ENCODE measurements at places on chromosomes 12 and 14.

- no peak for DNase-seq
These were observed 2.4 kb downstream of the CCDC63 start for GRCh38 chr12:110849221-110849620.

GRCh38 chr12:89838833-89839232, 130.2 kb upstream of the ATP2B1 start:
- no peak for DNase-seq

DNA sequence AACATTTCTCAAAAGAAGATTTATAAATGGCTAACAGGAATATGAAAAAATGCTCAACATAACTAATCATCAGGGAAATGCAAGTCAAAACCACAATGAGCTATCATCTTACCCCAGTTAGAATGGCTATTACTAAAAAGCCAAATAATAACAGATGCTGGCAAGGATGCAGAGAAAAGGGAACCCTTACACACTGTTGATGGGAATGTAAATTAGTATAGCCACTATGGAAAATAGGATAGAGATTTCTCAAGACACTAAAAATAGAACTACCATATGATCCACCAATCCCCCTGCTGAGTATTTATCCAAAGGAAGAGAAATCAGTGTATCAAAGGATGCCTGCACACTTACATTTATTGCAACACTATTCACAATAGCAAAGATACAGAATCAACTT, 58.3 kb downstream of the GUCY2C start:
- DNase-seq = no peak

- DNase-seq = no peak
These were observed 54.2 kb downstream of the FNTB start for GRCh38 chr14:65040666-65041433.

DNA sequence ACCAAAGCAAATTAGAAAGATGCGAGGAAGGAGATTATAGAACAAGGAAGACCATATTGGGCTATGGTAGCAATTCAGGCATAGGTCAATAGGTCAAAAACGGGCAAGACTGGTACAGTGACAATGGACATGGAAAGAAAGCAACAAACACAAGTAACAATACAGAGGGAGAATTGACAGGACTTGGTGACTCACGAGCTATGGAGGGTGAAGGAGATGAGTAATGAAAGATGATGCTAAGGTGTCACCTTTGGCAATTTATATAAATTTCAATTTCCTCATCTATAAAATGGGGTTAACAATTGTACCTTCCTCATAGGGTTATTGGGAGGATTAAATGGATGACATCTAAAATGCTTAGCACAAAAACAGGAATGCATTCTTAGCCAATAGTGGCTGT, 15.1 kb upstream of the DUSP16 start:
- no peak for DNase-seq

DNA sequence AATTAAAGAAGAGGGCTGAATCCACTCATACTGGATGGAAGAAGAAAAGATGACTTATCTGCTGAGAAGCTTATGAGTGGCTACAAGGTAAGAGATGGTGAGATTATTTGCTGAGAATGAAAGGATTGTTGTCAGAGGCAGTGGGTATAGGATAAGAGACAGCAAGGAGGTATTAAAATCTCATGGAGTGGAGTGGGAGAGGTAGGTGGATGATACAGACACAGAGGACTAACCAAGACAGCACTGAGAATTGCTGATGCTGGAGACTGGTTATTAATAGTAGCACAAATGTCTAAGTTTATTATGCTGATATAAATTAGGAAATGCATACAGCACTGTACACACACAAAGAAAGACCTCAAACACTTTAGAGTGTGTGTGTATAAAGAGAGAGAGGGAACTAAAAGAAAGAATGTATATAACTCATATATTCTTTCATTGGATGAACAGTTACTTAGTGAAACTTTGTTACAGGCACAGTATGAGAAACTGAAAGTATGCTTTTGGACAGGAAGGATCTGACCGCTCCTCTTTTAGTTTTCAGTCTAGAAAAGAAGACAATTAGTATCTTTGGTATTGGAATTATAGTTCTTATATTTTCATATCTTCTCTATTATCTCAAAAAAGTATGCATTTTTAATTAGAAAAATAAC, 543.1 kb downstream of the LRFN5 start:
- DNase-seq = no peak
